ENCODE measurements at places on chromosomes 4 and X.
A peak's percentile ranks its signal among the peaks of the same experiment; 100 is the strongest.

DNA sequence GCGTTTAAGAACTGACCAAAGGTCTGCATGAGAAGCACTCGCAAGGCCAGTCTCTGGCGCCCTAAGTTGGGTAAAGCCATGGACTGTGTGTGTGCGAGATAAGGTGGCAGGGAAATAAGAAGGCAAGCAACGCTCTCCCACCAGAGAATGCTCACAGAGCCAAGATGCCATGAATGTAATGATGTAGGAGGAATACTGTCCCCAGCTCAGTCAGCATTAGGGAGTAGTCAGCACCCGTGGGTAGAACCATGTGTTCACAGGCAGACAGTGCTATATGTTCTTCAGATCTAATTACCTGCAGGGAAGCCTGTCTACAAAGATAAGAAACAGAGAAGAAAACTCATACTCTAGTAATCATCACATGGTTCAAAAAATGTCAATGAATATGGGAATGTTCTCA is 68.8 kb downstream of the SEC24D start:
- DNase-seq, result no peak

- no peak for DNase-seq
These were observed 198.7 kb upstream of the ADAMTS3 start for GRCh38 chr4:72767618-72768302.

GRCh38 chr4:67393699-67394281 is 151.5 kb downstream of the CENPC start:
- DNase-seq, result peak; percentile 7

DNA sequence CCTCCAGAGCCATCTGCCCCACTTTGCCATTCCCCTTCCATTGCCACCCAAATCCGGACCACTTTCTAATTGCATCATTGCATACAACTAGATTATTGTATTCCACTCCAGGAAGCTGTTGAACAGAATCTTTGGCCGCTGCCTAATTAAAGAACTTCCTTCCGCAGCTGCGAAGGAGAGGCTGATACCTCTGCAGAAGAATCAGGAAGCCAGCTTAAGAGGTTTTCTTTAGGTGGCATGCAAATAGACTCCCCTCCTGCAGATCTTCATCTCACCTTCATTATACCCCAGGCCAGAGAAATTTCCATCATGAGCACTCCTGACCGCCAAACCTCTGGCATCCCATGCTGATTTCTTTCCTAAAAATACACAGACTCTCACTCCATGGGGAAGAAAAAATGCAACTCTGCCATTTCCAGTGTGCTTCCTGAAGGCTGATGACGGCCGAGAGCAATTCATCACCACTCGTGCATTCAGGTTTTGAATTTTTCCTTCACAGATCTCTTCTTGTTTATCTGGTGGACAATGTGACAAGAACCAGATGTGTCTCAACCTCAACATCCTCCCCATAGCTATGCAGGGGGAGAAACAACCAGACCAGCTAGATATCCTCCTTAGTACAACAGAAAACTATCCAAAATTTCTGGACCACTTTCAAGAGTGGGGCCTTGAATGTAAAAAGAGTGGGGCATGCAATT is 31.2 kb downstream of the LGI2 start:
- no peak for DNase-seq
